ENCODE measurements at places on chromosomes 11 and 22. TPM values are rescaled to one million over a fixed set of nuclear protein-coding genes. Genes with fewer than 3 reads are reported as not detected.

DNA sequence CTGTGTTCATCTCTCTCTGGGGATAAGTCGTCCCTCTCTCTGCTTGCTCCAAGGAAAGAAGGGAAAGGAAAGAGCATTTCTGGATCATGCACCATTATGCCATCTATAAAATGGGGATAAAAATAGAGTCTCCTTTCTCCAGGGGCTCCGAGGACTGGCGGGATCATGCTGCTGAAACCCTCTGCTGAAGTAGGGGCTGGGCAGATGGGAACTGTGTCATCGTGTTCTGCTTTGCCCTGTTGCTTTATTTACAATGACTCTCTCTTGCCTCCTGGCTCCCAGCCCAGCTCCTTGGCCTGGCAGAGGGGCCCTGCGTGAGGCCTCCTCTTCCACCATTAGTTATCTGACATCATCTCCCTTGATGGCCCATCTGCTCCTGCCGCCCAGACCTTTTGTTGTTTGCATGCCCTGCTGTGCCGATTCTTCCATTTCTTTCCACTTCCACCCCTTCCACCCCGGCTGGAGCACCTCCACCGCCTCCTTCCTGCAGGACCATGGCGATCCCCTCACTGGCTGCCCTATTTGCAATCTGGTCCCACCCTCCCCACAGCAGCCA lies 200.9 kb downstream of the MYO18B start:
- peak; percentile 11 for DNase-seq
- H3K4me1 ChIP-seq: no peaks in the 10 kb centered on the region
- no peaks in the 10 kb centered on the region for H3K27me3 ChIP-seq
- no peaks in the 10 kb centered on the region for H3K36me3 ChIP-seq

GRCh38 chr11:129939510-129939909 lies 44.1 kb upstream of the NFRKB start:
- peaks cover 15% of the 10 kb centered on the region for H3K4me1 ChIP-seq
- no peak overlapping the region for H3K4me3 ChIP-seq
- no peak overlapping the region for H3K27ac ChIP-seq

Gene OR6A2
- 0.08 TPM for total RNA-seq

GRCh38 chr11:129625930-129626329 lies 189.7 kb upstream of the TMEM45B start:
- H3K36me3 ChIP-seq: no peaks in the 10 kb centered on the region
- no peak for DNase-seq
- no peak overlapping the region for H3K4me3 ChIP-seq
- H3K4me1 ChIP-seq: no peaks in the 10 kb centered on the region

Gene SART1
- total RNA-seq: 10.9 TPM

GRCh38 chr22:33569559-33569958 lies 350.7 kb downstream of the LARGE1 start:
- H3K4me1 ChIP-seq: peaks cover 8% of the 10 kb centered on the region
- H3K27ac ChIP-seq: no peak overlapping the region
- H3K4me3 ChIP-seq: no peak overlapping the region
- DNase-seq: no peak
- H3K36me3 ChIP-seq: no peaks in the 10 kb centered on the region
